ENCODE measurements at places on chromosomes 16 and 17. TPM values are rescaled to one million over a fixed set of nuclear protein-coding genes. Genes with fewer than 3 reads are reported as not detected.

GRCh38 chr16:57409870-57410587 lies 5.5 kb downstream of the CCL17 start:
- H3K27ac ChIP-seq, result no peak overlapping the region
- DNase-seq, result no peak
- no peaks in the 10 kb centered on the region for H3K4me1 ChIP-seq
- H3K4me3 ChIP-seq, result no peak overlapping the region
- H3K36me3 ChIP-seq, result no peaks in the 10 kb centered on the region
- H3K27me3 ChIP-seq, result no peaks in the 10 kb centered on the region

DNA sequence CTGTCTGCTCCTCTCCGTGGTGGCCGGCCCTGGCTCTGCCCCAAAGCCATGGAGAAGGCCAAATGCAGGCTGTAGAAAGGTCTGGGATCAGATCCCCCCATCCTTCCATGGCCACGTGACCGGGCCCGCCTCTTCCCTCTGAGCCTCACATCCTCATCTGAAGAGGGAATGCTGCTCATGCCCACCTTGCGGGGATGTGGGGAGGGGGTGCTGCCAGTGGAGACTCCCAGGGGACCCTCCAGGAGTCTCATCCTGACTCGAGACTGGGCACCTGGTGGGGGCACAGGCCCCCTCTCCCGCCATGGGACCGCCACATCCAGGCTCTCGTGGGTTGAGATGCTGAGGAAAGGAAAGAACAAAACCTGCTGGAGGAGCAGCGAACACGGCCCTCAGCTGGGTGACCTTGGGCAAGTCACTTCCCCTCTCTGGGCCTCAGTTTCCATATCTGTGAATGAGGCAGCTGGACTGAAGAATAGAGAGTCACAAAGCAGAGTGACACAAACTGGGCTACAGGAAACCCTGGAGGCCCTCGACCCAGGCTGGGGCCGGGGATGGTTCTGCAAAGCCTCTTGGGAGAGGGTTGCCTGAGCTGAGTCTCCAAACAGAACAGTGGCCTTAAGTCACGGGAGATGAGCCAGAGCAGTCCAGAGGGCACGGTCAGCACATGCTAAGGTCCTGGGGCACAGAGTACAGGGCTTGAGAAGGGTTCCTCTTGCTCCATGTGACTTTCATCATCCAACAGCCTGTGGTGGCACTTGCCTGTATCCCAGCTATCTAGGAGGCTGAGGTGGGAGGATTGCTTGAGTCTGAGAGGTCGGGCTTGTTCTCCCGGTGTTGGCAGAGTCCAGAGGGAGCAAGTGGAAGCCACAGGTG lies 30.1 kb downstream of the SOCS1 start:
- H3K4me1 ChIP-seq, result peaks cover 52% of the 10 kb centered on the region
- H3K36me3 ChIP-seq, result no peaks in the 10 kb centered on the region
- no peak for DNase-seq
- H3K4me3 ChIP-seq, result peak overlapping the region; percentile 52
- H3K27ac ChIP-seq, result peak overlapping the region; percentile 76

GRCh38 chr17:19017401-19017800 lies 12.8 kb upstream of the FAM83G start:
- no peaks in the 10 kb centered on the region for H3K27me3 ChIP-seq
- no peak overlapping the region for H3K4me3 ChIP-seq
- no peaks in the 10 kb centered on the region for H3K4me1 ChIP-seq
- no peak for DNase-seq
- H3K27ac ChIP-seq, result no peak overlapping the region
- H3K36me3 ChIP-seq, result no peaks in the 10 kb centered on the region

DNA sequence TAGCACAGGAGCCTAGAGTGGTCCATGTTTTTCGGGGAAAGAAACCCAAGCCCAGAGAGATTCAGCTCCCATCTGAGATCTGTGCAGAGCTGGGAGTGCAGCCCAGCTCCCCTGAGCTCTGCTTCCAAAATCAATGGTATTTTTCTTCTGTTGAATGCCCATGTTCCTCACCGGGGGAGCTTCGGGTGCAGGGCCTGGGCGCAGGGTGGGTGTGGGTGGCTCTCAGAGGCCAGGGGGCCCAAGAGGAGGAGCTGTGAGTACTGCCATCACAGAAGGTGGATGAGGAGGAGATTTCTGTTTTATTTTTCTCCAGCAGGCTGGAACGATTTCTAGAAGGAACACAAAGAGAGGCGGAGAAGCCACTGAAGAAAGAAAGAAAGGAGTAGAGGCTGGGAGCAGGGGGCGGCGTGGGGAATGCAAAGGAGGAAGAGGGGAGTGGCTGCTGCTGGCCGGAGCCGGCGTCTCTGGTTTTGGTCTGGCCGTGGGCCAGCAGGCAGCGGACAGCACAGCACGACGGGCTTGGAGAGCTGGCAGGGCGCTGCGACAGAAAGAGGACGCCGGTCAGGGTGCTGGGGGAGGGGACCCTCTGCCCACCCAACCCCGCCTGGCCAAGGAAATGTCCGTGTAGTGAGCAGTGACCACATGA lies 76.2 kb upstream of the KSR1 start:
- no peak overlapping the region for H3K4me3 ChIP-seq
- no peak overlapping the region for H3K27ac ChIP-seq
- no peak for DNase-seq
- no peaks in the 10 kb centered on the region for H3K27me3 ChIP-seq

- H3K27me3 ChIP-seq, result peaks cover 5% of the 10 kb centered on the region
- no peaks in the 10 kb centered on the region for H3K4me1 ChIP-seq
- no peak overlapping the region for H3K4me3 ChIP-seq
- no peak overlapping the region for H3K27ac ChIP-seq
Observed at GRCh38 chr17:45752246-45752645, 31.9 kb upstream of the CRHR1 start.

DNA sequence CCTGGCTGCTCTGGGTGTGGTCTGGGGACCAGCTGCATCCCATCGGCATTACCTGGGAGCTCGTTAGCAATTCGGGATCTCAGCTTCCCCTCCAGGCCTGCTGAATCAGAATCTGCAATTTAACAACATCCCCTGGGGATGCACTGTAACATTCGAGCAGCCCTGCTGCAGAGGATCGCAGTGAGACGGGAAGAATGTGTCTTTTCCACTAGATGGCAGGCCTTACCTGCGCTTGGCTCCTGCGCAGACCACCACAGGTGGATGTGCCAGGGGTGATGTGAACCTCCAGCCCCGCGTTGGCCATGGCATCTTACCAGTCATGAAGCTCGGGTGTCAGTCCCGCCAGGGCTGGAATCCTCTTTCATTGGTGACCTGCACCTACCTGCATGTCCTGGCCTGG lies 209.9 kb downstream of the PRKCB start:
- H3K27ac ChIP-seq, result no peak overlapping the region
- no peak overlapping the region for H3K4me3 ChIP-seq
- H3K4me1 ChIP-seq, result peaks cover 9% of the 10 kb centered on the region
- DNase-seq, result no peak
- no peaks in the 10 kb centered on the region for H3K27me3 ChIP-seq

- no peak for DNase-seq
- no peaks in the 10 kb centered on the region for H3K27me3 ChIP-seq
- no peaks in the 10 kb centered on the region for H3K36me3 ChIP-seq
- H3K4me3 ChIP-seq, result no peak overlapping the region
- H3K4me1 ChIP-seq, result peaks cover 9% of the 10 kb centered on the region
Observed at GRCh38 chr17:57535249-57535966, 209.7 kb downstream of the CCDC182 start.

DNA sequence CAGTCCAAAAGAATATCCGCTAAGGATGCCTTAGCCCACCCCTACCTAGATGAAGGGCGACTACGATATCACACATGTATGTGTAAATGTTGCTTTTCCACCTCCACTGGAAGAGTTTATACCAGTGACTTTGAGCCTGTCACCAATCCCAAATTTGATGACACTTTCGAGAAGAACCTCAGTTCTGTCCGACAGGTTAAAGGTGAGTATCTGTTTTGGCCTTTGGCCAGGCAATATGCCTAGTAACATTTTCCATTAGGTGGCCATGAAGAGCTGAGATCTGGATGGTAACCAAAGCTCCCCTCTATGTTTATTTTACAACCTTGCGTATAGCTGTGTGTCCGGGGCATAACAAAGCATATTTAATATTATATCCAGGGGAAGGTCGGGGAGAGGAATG lies 128.0 kb upstream of the TMEM97 start:
- no peaks in the 10 kb centered on the region for H3K4me1 ChIP-seq
- H3K4me3 ChIP-seq, result no peak overlapping the region
- H3K36me3 ChIP-seq, result peaks cover 11% of the 10 kb centered on the region
- no peak for DNase-seq

- peaks cover 64% of the 10 kb centered on the region for H3K4me1 ChIP-seq
- H3K4me3 ChIP-seq, result peak overlapping the region; percentile 96
- DNase-seq, result peak; percentile 90
- peaks cover 49% of the 10 kb centered on the region for H3K36me3 ChIP-seq
- peak overlapping the region; percentile 57 for H3K27ac ChIP-seq
Observed at GRCh38 chr17:78132084-78132676, 1.6 kb downstream of the TMC8 start.

DNA sequence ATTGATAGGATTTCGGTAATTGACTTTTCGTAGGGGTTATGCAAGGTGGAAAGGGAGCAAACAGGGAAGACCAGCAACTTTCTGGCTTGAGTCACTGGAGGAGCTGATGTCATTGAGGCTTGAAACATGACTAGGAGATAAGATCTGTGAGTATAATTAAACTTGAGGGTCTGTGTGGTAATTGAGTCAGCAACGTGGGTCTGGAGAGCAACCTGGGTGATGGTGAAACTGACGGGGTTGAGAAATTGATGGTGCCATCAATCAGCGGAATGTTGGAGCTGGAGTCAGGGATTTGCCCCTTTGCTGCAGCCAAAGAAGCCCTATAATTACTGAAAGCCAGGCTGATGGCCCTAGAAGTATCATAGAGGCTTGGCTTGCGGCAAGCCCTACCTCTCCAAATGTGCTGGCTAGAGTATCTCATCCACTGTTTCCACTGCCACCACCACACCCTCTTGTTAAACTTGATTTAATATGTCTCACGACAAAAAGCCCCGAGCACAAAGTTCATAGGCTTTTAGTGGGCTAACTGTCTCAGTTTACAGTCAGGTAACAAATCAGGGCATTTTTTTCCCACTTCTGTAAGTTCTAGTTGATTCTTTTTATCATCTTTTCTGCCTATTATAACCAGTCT lies 186.9 kb upstream of the ELAC2 start:
- H3K27me3 ChIP-seq, result no peaks in the 10 kb centered on the region
- H3K27ac ChIP-seq, result no peak overlapping the region
- no peaks in the 10 kb centered on the region for H3K36me3 ChIP-seq
- DNase-seq, result no peak

GRCh38 chr17:61065263-61065773 lies 334.3 kb upstream of the TBX2 start:
- no peaks in the 10 kb centered on the region for H3K27me3 ChIP-seq
- no peaks in the 10 kb centered on the region for H3K36me3 ChIP-seq
- no peak overlapping the region for H3K27ac ChIP-seq
- DNase-seq, result no peak
- no peaks in the 10 kb centered on the region for H3K4me1 ChIP-seq

DNA sequence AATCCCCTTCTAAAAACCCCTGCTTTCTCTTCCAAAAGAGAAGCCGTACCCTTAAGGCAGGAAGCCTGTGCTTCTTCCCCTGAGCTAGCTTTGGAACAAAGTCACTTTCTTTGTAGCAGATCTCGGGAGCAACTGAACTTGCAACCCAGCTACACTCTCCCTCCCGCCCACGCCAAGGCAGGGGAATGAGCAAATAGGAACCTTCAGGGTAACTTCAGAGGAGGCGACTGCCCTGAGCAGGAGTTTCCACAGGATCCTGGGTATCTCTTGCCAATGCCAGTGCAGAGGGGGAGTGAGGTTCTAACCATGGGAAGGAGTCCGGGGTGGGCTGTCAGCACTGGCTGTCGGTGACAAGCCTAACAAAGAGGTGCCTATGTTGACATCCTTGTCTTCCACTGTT lies 5.9 kb upstream of the PIRT start:
- no peaks in the 10 kb centered on the region for H3K27me3 ChIP-seq
- no peak overlapping the region for H3K4me3 ChIP-seq
- no peak overlapping the region for H3K27ac ChIP-seq
- no peak for DNase-seq

GRCh38 chr16:4535627-4536108 lies 2.9 kb downstream of the CDIP1 start:
- no peak for DNase-seq
- H3K36me3 ChIP-seq, result no peaks in the 10 kb centered on the region
- no peak overlapping the region for H3K27ac ChIP-seq
- H3K4me3 ChIP-seq, result no peak overlapping the region

DNA sequence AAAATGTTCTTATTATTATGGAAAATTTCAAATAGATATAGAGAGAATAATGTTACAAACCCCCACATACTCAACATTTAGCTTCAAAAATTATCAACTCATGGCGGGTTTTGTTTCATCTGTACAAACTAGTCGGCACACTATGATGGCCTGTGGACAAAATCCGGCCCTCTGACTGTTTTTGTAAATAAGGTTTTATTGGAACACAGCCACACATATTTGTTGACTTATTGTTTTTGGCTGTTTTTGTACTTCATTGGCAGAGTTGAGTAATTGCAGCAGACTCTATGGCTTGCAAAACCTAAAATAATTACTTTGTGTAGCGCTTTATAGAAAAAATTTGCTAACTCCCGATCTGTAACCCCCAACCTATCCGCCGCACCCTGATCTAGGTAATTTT lies 41.4 kb upstream of the CLEC18A start:
- no peak overlapping the region for H3K27ac ChIP-seq
- no peaks in the 10 kb centered on the region for H3K27me3 ChIP-seq
- H3K4me1 ChIP-seq, result no peaks in the 10 kb centered on the region
- H3K4me3 ChIP-seq, result no peak overlapping the region
- H3K36me3 ChIP-seq, result peaks cover 22% of the 10 kb centered on the region

GRCh38 chr17:17934806-17935205 lies 37.4 kb downstream of the TOM1L2 start:
- no peak for DNase-seq
- H3K4me3 ChIP-seq, result no peak overlapping the region
- no peaks in the 10 kb centered on the region for H3K36me3 ChIP-seq
- no peaks in the 10 kb centered on the region for H3K27me3 ChIP-seq
- H3K4me1 ChIP-seq, result peaks cover 24% of the 10 kb centered on the region

- no peak overlapping the region for H3K4me3 ChIP-seq
- H3K27ac ChIP-seq, result no peak overlapping the region
- H3K4me1 ChIP-seq, result peaks cover 16% of the 10 kb centered on the region
- DNase-seq, result no peak
Observed at GRCh38 chr16:31093132-31093703, 1.4 kb downstream of the VKORC1 start.

GRCh38 chr17:10149573-10150399 lies 48.6 kb downstream of the GAS7 start:
- peaks cover 17% of the 10 kb centered on the region for H3K4me1 ChIP-seq
- DNase-seq, result peak; percentile 45
- no peaks in the 10 kb centered on the region for H3K36me3 ChIP-seq
- H3K27ac ChIP-seq, result no peak overlapping the region

- no peaks in the 10 kb centered on the region for H3K36me3 ChIP-seq
- peaks cover 19% of the 10 kb centered on the region for H3K4me1 ChIP-seq
- no peak overlapping the region for H3K27ac ChIP-seq
Observed at GRCh38 chr17:17780922-17781590, 55.7 kb downstream of the SREBF1 start.

The KIF18B gene
- total RNA-seq, result 27.1 TPM

The CA5A gene
- total RNA-seq, result not detected

The MMP25 gene
- total RNA-seq, result 1.5 TPM

The MYH3 gene
- total RNA-seq, result 3.5 TPM

The SPATA22 gene
- not detected for total RNA-seq

The ABCC3 gene
- total RNA-seq, result 0.37 TPM

The WNK4 gene
- total RNA-seq, result 0.18 TPM

The CASKIN1 gene
- total RNA-seq, result 0.24 TPM

The TNP2 gene
- not detected for total RNA-seq

The B3GNT9 gene
- 2.7 TPM for total RNA-seq

The FBXO47 gene
- total RNA-seq, result not detected

The UNKL gene
- total RNA-seq, result 32.9 TPM

The C16orf96 gene
- total RNA-seq, result 0.07 TPM

The ZNF785 gene
- 13.0 TPM for total RNA-seq

The RGS11 gene
- 0.09 TPM for total RNA-seq

The DNAJA3 gene
- 108 TPM for total RNA-seq

The KRTAP3-1 gene
- total RNA-seq, result not detected

The GCGR gene
- not detected for total RNA-seq

The OR4D1 gene
- 0.29 TPM for total RNA-seq

The CD300E gene
- total RNA-seq, result not detected

The SHCBP1 gene
- 38.2 TPM for total RNA-seq

Data from CD8-positive, alpha-beta memory T cell (primary cell).